ENCODE measurements at places on chromosomes 7 and 10. TPM values are rescaled to one million over a fixed set of nuclear protein-coding genes. Genes with fewer than 3 reads are reported as not detected.

DNA sequence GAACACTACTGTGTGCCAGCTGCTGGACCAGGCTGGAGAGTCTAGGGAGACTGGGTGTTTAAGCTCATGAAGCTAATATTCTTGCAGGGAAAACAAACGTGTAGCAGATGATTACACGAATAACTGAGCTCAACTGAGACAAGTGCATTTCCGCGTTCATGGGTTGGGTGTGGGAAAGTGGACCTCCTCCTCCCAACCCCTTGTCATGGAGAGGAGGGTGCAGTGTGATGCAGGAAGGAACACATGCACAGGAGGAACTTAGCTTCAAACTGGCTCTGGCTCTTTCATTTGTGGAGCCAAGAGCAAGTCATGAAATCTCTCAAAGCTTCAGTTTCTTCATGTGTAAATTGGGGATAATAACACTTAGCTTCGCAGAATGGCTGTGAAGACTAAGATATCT is 204.3 kb downstream of the ARHGAP12 start:
- no peak for DNase-seq

DNA sequence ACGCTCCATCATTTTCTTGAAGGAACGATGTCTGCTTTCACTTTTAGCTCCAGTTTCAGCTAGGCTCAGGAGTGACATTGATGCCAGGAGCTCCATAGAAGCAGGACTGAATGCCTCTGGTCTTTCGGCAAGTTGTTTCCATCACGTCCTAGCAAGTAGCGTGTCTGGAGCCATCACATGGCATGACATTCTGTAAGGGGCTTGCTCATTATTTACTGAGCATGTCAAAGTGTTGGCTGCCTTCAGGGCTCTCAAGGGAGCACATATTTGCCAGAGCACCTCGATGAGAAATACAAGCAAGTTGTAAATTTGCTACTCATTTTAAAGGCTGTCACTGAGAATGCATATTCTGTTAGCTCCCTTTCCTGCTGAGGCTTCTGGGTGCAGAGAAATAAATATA is 131.0 kb upstream of the ITGB1 start:
- no peak for DNase-seq

DNA sequence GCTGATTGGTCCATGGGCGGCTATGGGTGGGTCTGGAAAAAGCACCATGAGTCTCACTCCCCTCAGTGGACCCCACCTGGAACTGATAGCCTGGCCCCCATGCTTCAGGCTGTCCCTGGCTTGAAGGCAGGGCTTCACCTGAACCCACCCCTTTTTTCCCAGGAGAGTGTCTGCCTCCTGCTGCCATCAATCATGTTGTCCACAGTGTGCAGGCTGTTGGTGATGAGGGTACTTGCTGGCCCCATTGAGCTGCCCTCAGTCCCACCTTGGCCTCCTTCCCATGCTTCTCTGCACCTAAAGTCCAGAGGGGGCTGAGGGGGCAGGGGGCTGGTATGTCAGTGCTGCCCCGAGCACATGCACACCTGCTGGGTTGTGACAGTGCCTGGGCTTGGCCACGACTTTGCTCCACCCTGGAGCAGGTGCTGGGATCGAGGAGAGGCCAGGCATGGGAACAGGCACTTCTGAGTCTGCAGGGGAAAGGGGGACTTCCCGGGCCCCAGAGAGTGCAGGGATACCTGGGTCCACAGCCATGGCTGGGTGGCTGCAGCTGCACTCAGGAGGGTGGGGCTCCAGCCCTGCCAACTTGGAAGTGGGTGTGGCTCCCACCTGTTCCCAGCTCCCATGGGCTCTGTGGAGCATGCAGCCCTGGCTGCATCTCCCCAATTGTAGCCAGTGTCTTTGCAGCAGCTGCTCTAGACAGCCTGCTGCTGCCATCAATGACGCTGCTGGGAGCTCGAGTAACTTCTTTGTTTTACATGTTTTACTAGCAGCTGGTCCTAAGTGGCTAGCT is 56.9 kb downstream of the ADK start:
- no peak for DNase-seq

- DNase-seq, result no peak
Measured at GRCh38 chr7:24540956-24541355, 32.3 kb upstream of the PALS2 start.

GRCh38 chr7:106538638-106539037 is 122.3 kb downstream of the CCDC71L start:
- DNase-seq, result no peak

GRCh38 chr10:126959906-126960685 is 54.9 kb downstream of the DOCK1 start:
- DNase-seq, result no peak

DNA sequence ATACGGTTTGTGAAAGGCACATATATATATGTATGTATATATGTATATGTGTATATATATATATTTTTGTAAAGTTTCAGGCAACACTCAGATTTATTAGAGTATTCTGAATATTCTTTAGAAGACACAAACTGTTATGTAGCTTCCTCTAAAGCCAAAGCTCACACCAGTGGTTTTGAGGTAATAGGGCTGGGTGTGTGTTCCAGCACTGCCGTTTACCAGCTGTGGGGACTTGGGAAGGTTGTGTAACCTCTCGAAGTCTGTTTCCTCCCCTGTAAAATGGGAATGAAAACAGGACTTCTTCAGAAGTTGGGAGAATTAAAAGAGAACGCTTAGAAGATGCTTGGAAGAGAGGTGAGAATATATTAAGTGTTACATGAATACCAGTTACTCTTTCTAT is 94.8 kb downstream of the PRPF18 start:
- no peak for DNase-seq

GRCh38 chr7:48298779-48299178 is 127.5 kb downstream of the ABCA13 start:
- DNase-seq, result no peak

GRCh38 chr7:34220506-34221185 is 315.3 kb downstream of the BMPER start:
- no peak for DNase-seq

DNA sequence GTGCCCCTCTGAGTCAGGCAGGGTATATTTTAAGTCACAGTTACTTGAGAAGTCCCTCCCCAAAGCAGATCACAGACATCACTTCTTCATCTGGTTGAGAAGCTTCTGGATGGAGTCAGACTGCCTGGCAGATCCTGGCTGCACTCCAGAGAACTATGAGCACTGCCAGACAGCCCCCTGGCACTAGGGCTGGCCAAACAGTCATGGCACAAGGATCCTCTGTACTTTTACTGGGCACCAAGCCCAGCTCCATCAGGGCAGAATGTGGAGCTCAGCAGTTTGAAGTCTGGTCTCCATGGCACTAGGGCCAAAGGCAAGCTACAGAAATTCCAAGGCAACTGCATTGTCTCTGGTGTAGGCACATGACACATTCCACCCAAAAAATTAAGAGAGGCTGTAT is 162.1 kb downstream of the NRG3 start:
- no peak for DNase-seq

The PAPSS2 gene
- 51.4 TPM for polyA plus RNA-seq

DNA sequence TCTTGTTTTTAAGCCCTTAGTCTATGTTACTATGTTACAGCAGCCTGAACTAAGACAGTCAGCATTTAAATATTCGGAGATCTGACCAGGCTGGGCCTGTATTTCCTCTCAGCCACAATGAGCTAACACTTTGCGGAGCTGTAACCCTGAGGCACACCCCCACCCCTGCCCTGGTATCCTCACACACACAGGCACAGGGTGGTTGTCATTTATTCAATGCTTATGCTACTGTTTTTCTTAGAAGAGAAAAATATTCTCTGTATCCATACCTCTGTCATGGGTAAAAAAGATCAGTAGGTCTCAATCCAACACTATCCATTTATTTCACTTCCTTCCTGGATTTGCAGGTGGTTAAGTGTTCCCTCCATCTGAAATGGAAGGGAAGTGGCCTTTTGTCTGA is 80.3 kb upstream of the TRIL start:
- DNase-seq, result no peak

The CALHM1 gene
- polyA plus RNA-seq, result not detected

GRCh38 chr7:30026229-30027064 is at the start of gene FKBP14:
FKBP14 (minus strand) TSS chr7:30026702; CDS start chr7:30026508, 194 bp downstream.
- peak; percentile 99 for DNase-seq
